ENCODE measurements at places on chromosomes 13 and 19.

DNA sequence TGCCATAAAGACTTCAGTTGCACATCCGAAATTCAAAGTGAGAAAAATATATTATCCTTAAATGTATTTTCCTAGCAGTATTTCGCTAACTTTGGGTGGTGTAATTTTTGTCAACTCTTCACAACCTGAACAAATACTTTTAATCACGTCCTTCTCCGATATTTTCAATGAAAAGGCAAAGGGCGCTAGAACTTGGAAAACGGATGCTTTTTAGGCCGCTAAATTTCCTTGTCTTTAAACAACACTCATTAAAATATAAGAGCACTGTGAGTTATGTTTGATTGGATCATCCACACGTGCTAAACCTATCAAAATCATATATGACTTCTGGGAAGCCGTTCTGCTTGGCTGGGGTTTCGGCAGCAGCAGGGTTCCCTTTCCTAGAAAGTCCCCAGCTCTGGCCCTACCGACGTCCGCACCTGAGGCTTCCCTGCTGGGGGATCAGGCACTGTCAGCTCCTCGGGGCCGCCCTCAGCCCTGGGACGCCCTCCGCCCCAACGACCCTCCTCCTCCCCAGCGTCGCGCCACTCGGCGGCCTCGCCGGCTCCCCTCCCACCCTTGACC, 462 bp upstream of the MPHOSPH8 start:
- DNase-seq = no peak

DNA sequence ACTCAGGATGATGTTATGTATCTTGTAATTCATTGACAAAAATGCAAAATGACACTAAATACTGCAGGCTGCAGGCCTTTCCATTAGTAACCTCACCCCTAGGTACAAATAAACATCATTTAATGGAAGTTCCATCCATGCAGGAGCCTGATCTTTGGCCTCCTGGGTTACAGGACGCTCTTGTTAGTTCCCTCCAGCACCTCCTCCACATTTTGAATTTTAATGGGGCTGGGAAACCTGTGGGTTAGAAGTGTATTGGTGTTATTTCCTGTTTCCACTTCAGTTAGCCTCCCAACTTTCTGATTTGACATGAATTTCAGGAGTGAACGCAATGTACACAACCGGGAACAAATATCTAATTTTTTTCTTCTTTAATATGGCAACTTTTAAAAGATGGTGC, 237.1 kb upstream of the ARGLU1 start:
- no peak for DNase-seq

DNA sequence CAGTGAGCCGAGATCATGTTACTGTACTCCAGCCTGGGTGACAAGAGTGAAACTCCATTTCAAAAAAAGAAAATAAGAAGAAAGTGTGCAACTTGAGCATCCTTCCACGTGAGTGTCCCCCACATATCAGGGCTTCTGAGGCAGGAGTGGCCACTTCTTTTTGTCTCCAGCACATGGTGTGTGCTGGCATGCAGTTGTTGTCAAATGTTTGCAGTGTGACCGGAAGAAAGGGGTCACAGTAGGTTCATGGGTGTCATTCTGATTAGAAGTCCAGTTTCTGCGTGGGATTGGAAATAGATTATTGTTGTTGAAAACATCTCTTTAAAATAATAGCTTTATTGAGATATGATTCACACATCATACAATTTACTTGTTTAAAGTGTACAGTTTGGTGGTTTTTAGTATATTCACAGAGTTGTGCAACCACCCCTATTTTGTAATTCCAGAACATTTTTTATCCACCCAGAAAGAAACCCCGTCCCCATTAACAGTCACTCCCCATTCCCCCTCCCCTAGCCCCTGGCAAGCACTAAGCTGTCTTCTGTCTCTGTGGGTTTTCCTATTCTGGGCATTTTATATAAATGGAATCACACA, 2.2 kb downstream of the CRTC1 start:
- DNase-seq = no peak

DNA sequence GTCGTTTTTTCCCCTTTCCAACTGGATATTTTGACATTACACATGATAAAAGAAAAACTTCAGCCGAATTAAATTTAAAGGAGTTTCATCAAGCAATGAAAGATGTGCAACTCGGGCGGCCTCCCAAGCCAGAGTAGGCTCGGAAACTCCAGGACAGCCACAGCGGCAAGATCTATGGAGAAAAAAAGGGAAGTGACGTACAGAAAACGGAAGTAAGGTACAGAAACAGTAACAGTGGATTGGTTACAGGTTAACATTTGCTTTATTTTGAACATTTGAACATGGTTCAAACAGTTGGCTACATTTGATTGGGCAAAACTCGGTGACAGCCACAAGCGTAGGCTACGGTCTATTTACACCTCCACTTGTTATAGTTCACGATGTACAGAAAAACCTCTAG, 30.5 kb upstream of the FAM124A start:
- DNase-seq = no peak

GRCh38 chr13:112842931-112843391, 126.1 kb upstream of the MCF2L start:
- no peak for DNase-seq

DNA sequence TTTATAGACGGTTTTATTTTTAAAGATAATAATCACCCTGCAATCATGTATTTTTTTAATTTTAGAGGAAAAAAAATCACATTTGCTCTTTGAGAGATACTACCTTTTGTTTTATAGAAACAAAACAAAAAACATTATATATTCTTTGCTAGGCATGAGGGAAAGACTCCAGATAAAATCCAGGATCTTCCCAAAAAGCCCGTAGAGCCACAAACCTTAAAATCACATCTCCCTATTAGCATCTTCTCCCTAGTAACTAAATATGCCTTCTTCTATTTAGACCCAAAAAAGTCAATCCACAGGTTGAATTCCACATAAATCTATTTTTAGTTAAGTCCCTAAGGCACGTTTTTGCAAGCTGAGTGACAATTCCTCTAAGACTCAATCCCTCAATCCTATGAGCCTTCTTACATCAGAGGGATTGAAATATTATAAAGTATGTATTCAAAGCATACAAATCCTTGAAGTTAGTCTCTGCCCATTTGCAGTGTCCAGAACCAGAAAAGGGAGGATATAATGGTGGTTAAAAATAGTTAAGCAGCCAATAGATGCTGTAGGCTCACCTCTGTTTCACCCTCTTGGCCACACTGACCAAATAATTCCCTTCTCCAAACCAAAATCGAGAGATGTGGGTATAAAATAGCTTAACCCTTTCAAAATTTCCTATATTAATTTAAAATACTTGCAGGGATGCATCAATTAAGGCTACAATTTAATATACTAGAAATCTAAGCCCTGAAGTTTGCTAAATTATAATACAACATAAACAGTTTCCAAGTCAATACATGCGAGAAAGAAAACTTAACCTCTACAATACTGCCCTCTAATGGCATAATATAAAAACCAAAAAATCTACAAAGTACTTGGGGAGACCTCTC, 64.0 kb downstream of the SERP2 start:
- DNase-seq = no peak

DNA sequence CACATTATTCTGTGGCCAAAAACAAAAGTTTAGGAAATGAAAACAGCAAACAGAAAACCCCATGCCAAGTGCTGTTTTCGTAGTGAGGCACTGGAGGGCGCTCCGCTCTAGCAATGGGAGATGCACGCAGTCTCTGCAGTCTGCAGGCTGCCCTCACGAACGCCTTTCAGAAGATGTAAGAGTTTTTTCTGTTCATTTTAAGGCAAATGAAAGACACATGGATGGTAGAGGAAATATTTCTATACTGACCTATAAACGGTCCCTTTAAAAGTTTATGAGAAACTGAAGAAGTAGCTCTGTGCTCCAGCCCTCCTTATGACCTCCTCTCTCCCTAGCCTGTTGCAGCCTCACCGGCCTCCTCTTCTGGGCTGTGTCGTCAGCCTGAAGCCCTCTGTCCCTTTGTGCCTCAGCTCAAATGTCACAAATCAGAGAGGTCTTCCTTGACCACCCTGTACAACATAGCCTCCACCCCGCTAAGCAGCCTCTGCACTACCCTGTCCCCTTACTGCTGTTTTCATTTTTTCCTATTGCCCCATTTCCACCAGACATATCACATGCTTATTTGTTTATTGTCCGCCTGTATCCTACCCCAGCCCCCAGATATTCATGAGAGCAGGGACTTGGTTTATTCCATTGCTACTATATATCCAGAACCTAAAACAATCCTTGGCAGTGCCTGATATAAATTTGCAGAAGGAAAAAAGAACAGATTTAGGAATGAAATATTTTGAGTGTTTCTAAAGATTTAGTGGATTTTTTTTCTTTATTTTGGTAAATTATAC, 116.4 kb downstream of the TM9SF2 start:
- DNase-seq = no peak

- no peak for DNase-seq
These were observed 79.2 kb downstream of the SLAIN1 start for GRCh38 chr13:77776704-77777103.

DNA sequence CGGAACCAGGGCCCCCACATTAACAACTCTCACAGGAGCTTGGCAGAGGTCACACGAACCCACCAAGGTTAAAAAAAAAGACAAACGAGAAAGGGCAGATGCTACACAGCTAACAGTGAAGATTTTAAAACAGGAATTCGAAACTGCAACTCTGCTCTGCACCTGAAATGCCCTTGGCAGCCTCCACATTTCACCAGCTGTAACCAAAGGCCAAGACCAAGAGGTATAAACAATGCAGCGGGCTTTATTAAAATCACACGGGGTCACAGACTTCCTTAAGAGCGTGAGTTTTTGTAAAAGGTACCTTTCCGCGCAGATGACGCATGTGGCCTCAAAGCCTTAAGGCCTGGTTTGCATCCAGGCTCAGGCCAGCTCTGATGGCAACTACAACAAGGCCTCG, 88.2 kb downstream of the STK24 start:
- no peak for DNase-seq

GRCh38 chr13:33271759-33272158, 13.8 kb downstream of the STARD13 start:
- DNase-seq = no peak

- no peak for DNase-seq
These were observed 18.6 kb upstream of the LMTK3 start for GRCh38 chr19:48530066-48530720.

DNA sequence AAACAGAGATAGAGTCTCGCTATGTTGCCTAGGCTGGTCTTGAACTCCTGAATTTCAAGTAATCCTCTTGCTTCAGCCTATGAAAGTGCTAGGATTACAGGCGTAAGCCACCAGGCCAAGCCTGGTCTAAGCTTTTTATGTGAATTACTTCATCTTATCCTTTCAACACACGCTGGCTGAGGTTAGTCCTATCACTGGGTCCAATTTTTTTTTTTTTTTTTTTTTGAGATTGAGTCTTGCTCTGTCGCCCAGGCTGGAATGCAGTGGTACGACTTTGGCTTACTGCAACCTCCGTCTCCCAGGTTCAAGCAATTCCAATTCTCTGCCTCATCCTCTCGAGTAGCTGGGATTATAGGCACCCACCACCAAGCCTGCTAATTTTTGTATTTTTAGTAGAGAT, 10.4 kb downstream of the MYO1F start:
- no peak for DNase-seq

- no peak for DNase-seq
These were observed 34.5 kb downstream of the C13orf46 start for GRCh38 chr13:113939129-113939943.

DNA sequence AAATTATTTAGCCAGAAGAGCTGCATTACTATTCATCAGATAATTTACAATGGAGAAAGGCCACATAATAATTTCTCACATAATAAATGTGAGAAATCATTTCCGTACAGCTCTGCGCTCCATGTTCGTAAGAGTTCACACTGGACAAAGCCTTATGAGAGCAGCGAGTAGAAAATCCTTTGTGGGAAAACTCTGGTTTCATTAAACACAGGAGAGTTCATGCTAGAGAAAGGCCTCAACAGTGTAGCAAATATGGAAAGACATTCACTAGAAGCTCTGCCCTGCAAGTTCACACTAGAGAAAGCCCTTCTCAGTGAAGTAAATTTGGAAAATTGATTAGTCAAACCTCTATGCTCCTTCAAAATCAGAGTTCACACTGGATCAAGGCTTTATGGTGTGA, 8.4 kb downstream of the ZNF776 start:
- no peak for DNase-seq

- no peak for DNase-seq
These were observed 105.5 kb downstream of the SHISA2 start for GRCh38 chr13:25946321-25946720.

- no peak for DNase-seq
These were observed 8.8 kb downstream of the CEACAM16 start for GRCh38 chr19:44707794-44708193.

GRCh38 chr19:584240-585001, 5.3 kb upstream of the HCN2 start:
- DNase-seq = no peak

DNA sequence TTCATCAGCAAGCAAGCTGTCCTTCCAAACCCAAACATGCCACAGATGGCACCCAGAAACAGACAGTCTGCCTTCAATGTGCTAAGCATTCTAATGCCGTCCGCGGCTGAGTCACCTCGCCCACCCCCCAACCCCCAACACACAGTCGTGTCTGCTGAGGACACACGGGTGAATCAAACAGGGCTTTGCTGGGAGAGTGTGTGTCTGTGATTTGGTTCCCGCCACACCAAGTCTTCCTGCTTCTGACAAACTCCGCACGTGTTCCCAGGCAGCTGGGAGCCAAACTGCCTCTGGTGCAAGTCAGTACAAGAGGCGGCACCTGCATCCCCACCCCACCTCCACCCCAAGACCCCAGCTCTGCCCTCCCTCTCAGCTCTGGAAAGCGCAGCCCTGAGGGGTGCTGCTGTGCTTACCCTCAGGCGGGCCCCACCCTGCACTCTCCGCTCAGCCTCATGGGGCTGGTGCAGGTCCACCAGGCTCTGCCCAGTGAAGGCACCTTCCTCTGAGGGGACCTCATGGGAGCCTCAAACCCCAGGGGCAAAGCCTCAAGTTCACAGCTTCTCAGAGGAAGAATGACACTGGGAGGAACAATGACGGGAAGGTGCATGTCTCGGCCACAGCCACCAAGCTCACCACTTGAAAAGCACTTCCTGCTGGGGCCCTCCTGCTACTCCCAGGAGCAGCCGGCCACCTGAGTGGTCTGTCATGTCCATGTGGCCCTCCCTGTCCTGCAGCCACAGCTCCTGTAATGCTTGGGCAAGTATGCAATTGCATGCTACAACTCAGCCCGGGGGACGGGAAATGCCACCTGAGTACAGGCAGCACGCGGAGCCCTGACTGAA, 15.0 kb upstream of the SLC35E1 start:
- DNase-seq = no peak

DNA sequence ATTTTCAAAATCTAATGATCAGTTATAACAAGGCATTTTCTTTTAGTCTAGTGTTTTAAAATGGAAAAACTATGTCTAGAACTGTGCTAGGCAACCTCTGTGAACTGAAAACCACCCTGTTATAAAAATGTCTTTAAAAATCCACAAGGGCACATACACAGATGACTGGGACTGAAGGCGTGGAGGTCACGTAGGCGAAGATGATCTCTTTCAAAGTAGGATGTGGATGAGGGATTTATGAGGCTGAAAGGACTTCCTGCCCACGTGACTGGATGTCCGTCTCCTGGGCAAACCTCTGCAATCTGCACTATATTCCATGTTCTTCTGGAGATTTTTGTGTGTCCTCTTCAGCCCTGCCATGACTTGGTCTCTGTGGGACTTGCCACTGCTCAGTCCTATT, 84.2 kb upstream of the ZNF536 start:
- no peak for DNase-seq

- DNase-seq = no peak
These were observed 56.8 kb downstream of the TNFSF13B start for GRCh38 chr13:108326309-108326708.
